ENCODE measurements at places on chromosomes 1 and 21.

GRCh38 chr1:42833981-42834380, 12.4 kb upstream of the ZNF691 start:
- DNase-seq = no peak

DNA sequence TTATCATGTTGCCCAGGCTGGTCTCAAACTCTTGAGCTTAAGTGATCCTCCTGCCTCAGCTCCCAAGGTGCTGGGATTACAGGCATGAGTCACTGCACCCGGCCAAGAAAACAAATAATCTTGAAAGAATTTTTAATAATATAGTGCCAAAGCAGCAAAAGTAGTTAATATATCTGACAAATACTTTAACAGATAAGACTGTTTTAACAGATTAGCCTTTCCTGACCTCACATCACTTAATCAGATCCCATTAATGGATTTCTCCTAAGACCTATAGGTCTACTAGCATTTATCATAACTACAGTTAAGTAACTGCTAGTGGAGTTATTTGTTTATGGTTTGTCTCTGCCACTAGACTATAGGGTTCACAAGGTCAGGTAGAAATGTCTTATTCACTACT, 61.1 kb upstream of the HP1BP3 start:
- no peak for DNase-seq

GRCh38 chr1:35223084-35223630, 30.2 kb upstream of the SFPQ start:
- no peak for DNase-seq

- no peak for DNase-seq
These were observed 15.1 kb downstream of the KIAA1614 start for GRCh38 chr1:180927841-180928240.

DNA sequence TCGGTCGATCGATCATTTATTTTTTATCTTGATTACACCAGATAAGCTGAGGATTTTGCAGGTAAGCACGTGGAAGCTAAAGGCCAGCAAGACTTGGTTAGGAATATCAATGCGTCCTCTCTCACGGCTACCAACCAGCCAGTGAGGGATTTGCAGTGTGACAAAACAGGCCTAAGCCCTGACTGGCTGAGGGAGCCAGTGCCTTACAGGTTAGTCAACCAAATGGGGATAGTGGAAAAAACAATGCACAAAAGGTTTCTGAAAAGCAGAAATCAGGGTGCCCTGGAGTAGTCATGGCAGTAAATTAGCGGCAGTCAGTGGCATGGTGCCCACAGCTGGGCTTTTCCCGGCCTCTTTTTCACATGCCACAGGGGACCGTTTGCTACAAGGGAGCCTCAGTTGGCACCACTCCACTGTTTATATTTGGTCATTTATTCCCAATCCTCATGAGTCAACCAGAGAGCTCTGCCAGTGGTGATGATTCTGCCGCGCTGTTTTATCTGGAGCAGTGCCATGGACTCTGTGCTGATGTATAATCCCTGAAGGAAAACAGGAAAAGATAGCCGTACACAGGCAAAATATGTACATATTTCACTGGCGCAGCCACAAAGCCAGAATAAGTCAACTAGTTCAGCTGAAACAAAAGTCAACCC, 167.6 kb downstream of the RHOU start:
- DNase-seq = peak; percentile 97

GRCh38 chr1:67642629-67643028, 42.4 kb upstream of the GADD45A start:
- DNase-seq = no peak

DNA sequence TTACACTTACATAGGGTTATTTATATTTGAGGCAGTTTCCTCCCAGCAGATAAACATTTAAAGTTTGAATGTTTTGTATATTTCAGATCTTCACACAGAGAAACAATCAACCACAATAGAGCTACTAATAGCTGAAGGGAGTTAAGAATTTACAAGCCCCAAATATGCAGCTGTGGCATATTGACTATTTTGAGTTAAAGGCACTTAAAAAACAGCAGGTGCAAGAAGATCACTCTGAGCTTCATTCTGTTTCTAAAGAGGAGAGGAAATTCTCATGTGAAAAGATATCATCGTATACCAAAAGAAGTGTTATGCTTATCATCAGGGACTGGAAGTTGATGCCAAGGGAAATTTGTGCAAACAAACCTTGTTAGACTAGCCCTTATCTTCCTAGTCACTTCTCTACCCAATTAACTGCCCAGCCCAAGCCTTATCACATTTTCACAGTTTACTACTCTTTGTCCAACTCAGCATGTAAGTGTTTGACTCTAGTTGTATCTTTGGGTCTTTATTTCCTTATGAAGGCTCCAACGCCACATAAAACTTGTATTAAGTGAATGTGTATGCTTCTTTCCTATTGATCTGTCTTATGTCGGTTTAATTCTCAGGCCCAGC, 66.3 kb upstream of the COG2 start:
- DNase-seq = no peak

GRCh38 chr1:58403894-58404293, 142.6 kb downstream of the OMA1 start:
- DNase-seq = no peak

GRCh38 chr1:80054129-80054528, 1047.6 kb upstream of the ADGRL4 start:
- DNase-seq = peak; percentile 96

GRCh38 chr1:91948097-91948496, 1.1 kb upstream of the BRDT start:
- no peak for DNase-seq

GRCh38 chr1:74686928-74687327, 13.3 kb upstream of the ERICH3 start:
- DNase-seq = no peak

DNA sequence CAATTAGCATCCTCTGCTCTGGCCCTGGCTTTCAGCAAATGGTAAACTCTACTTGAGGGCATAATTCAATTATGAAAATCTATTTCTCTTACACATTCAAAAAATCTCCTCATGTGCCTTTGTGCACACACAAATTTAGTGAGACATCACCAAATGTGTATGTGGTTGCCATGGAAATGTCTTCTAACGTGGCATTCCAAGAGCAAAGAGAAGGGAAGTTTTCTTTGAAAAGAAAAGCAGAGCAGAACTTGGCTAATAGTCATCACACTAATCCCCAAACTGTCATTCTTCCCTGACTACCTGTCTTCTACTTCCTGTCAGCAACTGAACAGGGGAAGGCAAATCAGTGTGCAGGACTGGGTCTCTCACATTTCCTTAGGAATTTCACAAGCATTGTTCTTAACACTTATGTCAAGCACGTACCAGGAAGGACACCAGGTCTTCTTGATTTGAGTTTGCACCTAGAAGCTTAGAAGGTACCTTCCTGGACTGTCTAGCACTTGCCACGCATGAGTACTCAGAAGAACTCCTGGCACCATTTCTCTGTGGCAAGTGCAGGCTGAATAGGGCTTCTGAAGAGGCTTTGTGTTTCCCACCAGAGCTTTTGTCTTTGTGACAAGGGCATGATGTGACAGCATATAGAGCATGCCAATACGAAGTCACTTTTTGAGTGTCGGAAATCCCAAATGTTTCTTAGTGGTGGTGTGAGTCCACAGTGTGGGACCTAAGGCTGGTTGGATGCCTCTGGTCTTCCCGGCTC, 32.3 kb downstream of the MAN1C1 start:
- DNase-seq = no peak

GRCh38 chr1:166915941-166916340, 39.9 kb upstream of the TADA1 start:
- no peak for DNase-seq

DNA sequence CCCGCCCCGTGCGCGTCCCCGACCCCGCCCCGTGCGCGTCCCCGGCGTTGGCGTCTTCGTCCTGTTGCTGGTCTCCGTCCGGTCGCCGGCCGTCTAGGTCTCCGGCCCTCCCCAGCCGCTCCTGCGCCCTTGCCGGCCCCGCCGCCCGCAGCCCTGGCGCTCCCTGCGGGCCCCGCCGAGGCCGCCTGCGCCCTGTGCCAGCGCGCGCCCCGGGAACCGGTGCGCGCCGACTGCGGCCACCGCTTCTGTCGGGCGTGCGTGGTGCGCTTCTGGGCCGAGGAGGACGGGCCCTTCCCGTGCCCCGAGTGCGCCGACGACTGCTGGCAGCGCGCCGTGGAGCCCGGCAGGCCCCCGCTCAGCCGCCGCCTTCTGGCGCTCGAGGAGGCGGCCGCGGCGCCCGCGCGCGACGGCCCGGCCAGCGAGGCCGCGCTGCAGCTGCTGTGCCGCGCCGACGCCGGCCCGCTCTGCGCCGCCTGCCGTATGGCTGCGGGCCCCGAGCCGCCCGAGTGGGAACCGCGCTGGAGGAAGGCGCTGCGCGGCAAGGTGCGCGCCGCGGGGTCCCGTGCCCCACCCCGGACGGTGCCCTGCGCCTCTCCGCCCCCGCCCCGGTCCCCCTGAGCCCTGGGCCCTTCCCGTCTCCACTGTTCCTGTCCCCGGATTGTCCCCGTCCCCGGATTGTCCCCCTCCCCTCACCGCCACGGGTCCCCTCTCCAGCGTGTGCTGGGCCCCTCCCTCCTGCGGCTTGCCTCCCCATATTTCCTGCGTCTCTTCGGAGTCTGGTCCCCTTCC, at the start of gene RNF187:
Gene RNF187, plus strand, starts transcription at position 47 of the 789 bp plus-strand sequence.
- DNase-seq = no peak

GRCh38 chr1:79059341-79059740, 52.8 kb upstream of the ADGRL4 start:
- DNase-seq = no peak

DNA sequence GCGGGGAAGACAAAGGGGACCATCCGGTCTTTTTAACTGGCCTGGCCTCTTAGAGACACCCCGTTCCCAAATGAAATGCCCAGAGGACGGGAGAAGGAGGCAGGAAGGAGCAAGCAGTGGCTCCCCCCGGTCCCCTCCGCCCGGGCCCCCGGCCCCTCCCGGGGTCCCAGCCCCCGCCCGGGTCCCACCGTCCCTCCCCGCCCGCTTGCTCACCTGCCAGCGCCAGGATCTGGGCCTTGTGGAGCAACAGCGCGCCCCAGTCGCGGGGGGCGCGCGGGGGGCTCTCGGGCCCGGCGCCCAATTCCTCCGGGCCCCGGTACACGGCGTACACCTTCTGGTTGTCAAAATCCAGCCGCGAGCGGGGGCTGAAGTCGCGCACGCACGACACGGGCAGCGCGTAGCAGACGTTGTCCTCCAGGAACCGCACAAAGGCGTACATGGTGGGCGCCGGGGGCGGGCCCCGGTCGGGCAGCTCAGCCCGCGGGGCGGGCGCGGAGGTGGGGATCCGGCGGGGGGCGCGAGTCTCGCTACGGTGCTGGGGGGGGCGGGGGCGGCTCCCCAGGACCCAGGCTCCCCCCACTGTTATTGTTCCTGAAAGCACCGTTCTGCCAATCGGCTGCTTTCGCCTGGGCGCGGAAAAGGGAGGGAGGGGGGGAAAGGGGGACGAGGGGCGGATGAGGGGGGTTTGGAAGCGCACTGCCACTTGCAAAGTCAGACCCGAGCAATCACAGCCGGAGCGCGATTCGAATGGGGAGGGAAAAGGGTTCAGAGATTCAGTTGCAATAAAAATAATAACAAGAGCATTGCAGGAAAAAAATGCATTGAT, at the start of gene BEND5:
Gene BEND5, minus strand, starts transcription at position 499 of the 826 bp plus-strand sequence. Its CDS starts 60 bp downstream, at position 439.
- peak; percentile 14 for DNase-seq

DNA sequence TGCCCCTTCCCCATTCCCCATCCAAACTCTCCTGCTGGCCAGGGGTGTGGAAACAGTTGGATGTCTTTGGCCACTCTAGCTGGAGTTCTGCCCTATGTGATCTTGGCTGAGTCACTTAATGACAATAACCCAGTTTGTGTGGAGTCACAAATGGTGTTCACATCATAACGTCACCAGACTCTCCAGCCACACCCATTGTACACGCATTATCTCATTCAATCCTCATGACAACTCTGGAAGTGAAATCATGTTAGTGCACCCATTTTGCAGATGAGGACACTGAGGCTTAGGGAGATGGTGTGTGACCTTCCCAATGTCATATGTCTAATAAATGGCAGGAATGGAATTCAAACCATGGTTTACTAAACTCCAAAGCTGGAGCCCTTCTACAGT, 1.2 kb upstream of the CDA start:
- peak; percentile 54 for DNase-seq

- no peak for DNase-seq
These were observed 42.0 kb upstream of the CACHD1 start for GRCh38 chr1:64427879-64428278.

- peak; percentile 78 for DNase-seq
These were observed 96.9 kb downstream of the ATP6V1G3 start for GRCh38 chr1:198443365-198444233.

- peak; percentile 38 for DNase-seq
These were observed 2.8 kb upstream of the HAPLN2 start for GRCh38 chr1:156616463-156616862.

GRCh38 chr1:97352936-97353382, 567.9 kb downstream of the DPYD start:
- no peak for DNase-seq

DNA sequence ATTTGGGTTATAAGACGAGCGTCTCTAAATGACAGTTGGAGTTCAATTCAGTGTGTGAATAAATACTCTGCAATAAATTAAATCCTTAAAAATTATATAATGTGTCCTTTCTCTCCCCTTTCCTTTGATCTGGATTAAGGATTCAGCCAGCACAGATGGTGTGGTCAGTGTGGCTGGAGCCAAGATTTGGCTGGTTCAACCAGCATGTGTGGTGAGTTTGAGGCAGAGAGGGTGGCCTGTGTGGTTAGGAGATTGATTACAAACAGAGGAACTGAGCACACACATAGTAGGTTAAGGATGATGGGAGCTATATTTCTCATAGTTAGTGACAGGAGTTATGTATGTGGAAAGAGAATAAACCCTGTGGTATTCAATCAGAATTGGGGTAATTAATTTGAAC, 14.2 kb upstream of the AMIGO1 start:
- DNase-seq = no peak

DNA sequence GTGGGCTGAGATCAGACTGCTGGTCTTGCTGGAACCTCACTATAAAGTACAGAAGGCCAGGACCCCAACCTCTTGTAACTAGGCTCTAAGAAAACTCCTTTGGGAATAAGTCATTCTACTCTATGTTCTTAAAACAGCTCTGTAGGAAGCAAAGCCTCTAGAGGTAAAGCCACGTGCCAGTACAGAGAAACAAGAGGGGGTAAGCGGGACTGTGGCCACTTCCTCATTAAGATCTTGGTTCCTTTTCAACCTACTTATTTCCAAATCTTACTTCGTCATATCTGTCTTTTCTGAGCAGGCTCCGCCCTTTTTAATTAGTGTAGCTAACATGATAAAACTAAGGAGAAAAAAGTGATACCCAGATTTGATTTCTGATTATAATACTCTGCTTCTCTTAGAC, 3.8 kb downstream of the NCSTN start:
- no peak for DNase-seq

DNA sequence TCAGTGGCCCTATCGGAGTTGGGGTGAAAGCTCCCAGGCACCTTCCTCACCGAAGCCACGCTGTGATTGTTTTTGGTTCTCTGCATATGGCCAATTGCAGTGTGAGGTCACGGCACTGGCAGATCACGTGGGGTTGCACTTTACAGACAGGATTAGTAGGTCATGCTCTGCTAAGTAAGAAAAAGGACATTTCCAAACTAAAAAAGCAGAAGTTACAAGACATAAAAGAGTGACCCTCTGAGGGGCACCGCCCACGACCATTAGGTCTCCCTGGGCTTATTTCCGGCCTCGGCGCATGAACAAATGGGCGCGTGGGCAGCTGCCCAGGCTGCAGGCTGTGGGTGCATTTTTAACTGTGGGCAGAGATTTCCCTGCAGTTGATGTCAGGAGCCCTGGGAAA, 2.0 kb downstream of the CAPN9 start:
- DNase-seq = no peak

- no peak for DNase-seq
These were observed 125 bp downstream of the ATP5PF start for GRCh38 chr21:25734654-25734903.

GRCh38 chr1:193538680-193539079, 352.3 kb upstream of the B3GALT2 start:
- DNase-seq = no peak

GRCh38 chr1:55180075-55180670, 35.0 kb downstream of the USP24 start:
- no peak for DNase-seq

Data from H4 (cell line).